Memory B cell (primary cell): ENCODE measurements at places on chromosomes 6 and 20.

DNA sequence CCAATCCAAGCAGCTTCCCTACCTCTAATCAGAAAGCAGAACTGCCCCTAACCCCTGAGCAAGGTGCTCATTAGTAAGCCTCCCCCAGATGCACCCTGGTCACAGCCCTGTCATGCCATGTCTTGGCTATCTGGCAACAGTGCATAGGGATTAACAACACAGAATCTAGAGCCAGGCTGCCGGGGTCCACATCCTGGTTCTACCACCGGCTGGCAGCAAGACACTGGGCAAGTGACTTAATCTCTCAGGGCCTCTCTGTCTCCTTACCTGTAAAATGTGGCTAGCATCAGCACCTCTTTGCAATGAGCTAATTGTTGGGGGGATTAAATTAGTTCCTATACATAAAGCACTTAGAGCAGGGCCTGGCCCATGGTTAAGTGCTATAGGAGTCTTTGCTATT lies 68.1 kb downstream of the CPNE5 start:
- no peak for DNase-seq

- DNase-seq, result no peak
Observed at GRCh38 chr6:12037798-12038197, 25.7 kb downstream of the HIVEP1 start.

GRCh38 chr20:38216201-38216600 lies 44.3 kb downstream of the KIAA1755 start:
- no peak for DNase-seq

- no peak for DNase-seq
Observed at GRCh38 chr6:41966961-41967311, 25.3 kb upstream of the CCND3 start.

DNA sequence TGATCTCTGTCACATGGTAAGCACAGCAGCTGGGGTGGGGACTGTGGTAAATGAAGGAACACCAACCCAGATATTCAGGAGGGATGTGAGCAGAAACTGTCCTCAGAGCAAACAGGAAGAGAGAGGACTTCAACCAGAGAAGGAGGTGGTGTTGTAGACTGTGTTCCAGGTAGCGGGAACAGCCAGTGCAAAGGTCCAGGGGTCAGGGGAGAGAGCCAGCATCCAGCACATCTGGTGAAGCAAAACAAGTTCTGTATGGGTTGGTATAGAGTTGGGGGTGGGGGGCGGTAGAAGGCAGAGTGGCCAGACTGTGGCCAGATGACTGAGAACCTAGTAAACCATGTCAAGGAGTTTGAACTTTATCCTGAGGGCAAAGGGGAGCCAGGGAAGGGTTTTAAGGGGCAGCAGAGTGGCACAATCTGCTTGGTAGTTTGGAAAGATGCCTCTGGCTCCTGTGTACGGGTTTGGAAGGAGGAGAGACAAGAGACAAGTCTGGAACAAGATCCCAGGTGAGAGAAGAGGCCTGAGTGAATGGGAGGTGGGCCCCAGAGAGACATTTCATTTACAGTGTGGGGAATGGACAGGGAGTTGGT lies 27.8 kb upstream of the TTPAL start:
- no peak for DNase-seq

- DNase-seq, result no peak
Observed at GRCh38 chr20:6473197-6473596, 294.3 kb upstream of the BMP2 start.

DNA sequence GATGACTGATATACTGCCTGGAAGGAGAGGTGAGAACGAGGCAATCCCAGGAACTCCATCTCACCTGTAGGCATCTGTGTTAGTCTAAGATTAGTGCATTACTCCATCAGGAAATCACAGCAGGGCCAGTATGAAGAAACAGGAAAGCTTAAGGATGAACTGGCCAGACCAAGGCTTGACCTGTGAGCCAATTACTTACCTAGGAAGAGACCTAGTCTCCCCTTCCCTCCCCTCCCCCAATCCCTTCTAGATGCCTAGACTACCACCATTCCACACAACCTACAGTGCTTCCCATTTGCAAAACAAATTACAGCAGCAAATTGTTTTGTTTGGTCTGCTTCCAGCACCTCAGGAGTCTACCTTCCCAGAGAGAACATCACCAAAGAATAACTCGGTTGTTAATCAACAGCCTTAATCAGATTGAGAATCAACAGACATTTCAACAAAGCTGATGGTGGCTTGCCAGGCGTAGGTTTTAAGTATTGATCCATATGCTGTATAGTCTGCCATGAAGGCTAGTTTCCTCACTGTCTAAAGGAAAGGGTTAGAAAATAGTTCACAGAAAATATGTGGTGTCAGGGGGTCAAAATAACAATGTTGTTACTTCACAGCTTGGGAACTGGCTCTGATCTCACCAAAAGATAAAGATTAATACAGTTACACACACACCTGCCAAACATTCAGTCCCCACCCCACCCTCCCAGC lies 10.1 kb downstream of the PKHD1 start:
- DNase-seq, result no peak

- no peak for DNase-seq
Observed at GRCh38 chr6:1853761-1854160, 244.0 kb downstream of the FOXC1 start.

DNA sequence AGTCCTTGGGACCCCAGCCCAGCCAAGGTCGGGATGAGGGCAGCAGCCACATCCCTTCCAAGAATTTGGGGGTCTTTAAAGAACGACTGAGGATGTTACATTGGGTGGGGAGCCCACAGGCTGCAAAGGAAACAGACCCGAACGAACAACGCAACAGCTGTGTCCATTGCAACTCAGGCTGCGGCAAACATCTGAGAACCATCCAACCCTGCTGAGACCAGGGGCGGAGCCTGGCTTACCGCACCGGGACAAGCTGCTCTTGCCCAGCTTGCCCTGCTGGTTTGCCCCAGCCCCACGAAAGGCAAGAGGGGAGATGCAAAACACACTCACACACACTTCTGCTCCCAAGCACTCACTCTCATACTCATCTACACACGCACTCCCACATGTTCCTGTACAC lies 21.5 kb upstream of the TAF4 start:
- no peak for DNase-seq

DNA sequence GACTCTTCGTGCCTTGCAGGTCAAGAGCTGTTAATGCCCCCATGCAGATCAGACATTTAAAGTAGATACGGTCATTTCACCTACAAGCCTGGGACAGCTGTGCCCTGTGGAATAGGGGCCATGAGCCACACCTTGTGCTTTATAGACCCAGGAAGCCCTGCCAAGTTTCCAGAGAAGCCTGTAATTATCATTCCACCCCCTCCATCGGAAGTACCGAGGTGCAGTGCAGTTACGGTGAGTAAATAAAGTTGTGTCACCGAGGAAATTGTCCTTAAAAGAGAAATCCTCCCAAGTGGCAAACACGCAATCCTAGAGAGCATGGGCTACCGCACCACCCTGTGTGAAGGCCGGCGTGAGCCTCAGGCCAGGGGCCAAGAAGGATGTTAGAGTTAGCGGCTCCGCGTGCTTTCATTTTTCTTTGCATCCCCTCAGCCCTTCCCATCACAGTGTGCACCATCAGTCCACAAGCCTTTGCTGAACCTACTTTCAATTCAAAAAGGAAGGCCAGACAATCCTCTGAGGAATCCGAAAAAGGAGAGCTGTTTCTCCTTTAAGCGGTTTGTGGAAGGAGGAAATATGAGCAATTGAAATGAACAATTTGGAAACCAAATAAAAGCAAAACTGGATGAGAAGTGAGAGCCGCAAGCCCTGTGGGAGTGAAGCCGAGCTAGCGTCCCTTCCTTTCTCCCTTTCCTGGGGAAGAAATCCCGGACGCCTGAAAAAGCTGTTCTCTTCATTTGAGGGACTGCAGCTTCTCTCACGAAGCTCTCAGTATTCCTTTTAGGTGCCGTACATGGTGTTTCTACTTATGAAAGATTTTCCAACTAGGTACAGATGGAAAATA lies 183.3 kb upstream of the PDE10A start:
- DNase-seq, result no peak

DNA sequence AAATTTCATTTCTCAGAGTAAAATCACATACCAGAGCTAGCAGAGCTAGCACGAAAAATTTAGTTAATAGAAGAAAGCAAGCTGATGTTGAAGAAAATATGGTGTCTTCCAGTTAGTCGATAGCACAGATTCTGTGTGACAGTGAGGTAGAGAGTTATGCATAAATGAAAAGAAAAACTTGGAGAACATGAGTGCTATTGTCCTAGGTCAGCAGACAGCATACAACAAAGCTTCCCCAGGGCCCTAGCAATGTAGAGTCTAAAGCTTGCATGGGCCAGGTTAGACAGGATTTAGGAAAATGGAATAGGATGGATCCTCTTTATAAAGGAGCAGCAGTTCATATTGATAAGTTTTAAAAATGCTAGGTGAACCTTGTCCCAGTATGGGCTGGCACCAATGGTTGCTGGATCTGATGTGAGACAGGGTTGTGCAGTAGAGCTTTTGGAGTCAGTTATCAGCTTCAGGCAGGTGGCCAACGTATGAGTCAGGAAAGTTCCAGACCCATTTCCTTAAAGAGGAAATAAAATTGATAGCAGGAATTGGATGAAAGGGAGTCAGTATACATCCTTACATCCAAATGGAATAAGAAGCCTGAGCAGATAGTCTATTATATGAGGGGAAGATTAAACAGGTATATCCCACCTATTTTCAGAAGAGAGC lies 277.2 kb downstream of the FRK start:
- DNase-seq, result no peak
